Activated naive CD4-positive, alpha-beta T cell treated with anti-CD3 and anti-CD28 coated beads, Interleukin-2, amount 50 U/mL, for 16 hours (primary cell): ENCODE measurements at places on chromosomes 3 and 15.

DNA sequence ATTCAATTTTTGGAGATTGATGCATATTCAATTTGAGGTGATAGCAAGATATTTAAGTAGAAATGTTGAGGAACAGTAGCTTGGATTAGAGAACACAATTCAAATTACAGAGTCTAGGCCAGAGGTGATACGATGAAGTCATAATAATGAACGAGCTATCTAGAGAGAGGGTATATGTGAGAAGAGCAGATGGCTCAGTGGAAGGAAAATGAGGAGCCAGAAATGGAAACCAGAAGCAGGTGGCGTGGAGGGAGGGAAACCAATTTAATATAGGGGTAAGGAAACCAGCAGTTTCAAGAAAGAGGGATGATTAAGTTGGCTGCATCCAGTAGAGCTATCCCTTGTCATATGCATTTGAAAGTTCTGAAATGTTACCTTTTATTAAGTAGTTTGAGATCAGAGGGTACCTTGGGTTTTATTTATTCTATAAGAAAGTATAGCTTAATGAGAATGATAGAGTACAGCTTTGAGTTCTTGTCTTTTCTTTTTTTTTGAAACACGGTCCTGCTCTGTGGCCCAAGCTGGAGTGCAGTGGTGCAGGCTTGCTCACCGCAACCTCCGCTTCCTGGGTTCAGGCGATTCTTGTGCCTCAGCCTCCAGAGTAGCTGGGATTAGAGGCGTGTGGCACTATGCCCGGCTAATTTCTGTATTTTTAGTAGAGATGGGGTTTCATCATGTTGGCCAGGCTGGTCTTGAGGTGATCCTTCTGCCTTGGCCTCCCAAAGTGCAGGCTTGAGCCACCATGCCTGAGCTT is 22.1 kb downstream of the NCK1 start:
- no peak for DNase-seq

DNA sequence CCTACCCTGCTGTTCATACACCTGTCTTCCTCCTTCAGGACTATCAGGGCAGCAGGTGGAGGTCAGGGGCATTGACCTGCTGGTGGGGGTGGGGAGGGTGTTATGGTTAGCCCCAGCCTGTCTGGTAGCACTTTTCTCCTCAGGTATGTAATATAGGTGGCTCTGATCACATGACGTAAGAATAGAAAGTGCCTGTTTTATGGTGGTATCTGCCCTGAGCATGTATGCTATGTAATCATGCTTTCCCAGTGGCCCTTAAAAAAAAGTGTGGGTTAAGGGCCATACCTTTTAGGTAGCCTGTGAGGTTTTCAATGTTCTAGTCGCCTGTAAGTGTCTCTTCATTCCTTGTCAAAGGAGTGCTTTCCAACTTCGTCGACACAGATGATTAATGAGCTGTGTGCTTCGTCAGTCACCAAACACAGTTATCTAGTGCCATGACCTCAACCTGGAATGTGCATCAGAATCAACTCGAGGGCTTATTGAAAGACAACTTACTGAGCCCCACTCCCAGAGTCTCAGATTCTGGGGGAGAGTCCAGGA is 86.3 kb downstream of the KLHL25 start:
- no peak for DNase-seq

GRCh38 chr3:50196253-50196801 is 4.9 kb downstream of the GNAT1 start:
- no peak for DNase-seq

DNA sequence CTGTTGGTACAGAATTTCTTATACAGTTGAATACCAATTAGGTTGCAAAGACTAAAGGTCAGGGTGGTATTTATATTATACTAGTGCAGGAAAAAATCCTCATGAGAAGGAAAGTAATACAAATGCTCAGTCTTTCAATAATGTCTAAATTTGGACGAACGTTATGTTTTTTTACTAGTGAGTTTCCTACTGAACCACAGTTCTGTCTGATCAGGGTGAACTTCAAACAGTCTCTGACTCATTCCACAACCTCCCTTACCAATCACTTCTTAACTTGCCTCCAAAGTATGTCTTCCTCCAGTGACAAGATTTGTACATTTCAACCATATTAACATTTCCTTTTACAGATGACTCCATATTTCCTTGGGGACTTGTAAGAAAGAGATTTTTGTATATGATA is 3.4 kb downstream of the TMEM212 start:
- no peak for DNase-seq

DNA sequence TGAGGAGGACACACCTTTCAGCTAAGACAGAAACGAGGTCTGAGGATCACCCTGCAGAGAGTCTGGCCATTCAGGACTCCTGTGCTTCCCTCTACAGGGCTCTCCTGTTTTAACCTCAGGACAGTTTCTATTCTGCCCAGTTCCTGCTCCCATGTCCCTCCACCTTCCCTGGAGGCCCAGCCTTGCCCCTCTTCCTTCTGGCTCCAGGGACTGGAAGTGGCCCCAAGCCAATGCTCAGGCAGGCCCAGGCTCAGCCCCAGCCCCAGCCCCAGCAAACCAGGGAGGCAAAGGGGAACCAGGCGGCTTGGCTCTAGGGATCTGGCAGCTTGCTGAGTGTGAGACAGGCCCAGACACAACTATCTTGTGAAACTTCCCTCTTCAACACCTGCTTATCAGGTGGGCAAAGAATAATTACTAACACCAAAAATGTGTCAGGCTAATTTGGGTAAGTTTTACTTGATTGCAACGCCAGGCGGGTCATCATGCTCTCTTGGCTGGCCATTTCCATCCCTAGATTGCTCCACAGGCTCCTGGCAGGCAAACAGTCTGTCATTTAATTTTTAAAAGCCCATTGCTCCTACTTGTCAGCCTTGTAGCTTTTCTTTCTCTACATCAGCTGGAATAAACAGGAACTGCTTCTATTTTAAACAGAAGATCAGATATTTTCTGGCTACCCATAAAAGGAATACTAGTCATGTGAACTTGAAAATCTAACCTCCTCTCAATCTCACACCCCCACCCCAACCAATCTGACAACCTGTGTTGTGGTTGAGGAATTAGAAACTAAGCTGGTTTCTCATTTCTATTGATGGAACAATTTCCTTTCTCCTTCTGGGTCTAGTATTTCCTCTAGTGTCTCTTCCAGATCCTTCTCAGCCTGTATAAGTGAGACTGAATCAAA is 33.5 kb downstream of the UPK1B start:
- DNase-seq, result no peak

DNA sequence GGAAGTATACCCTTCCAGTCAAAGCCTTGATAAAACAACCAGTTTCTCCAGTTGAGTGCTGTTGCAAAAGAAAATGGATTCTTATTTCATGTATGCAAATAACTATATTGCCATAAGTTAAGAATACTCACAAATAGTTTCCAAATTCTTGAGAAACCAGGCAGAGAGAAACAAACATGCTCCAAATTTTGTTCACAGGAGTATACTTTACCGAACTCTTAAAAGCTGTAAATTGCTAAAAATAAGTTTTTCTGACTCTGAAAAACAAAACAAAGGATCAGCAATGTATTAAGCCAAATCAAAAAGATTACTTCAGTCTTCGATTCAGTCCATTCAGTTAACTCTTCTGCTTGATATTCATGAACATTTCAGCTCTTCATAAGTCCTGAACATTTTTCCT is 646.5 kb downstream of the MCTP2 start:
- DNase-seq, result no peak

DNA sequence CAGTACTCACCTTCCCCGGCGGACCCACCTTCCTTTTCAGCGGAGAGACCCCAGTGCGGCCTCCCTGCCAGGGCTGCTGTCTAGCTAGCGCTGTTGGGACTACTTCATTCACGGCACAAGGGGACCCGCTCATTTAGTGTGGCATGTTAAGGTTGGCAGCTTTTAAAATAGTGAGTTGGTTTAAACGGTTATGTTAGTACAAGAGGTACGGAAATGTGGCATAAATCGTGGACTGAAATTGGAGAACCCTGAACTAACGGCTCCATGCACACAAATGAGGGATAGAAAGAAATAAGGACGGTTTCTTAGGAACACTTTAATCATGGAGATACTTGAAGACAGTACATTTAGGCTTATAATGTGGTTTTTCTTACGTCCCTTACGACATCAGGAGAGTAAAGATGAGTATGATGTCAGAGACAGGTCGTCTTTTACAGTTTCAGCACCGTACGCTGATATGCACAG is 752 bp downstream of the CEP63 start:
- no peak for DNase-seq

DNA sequence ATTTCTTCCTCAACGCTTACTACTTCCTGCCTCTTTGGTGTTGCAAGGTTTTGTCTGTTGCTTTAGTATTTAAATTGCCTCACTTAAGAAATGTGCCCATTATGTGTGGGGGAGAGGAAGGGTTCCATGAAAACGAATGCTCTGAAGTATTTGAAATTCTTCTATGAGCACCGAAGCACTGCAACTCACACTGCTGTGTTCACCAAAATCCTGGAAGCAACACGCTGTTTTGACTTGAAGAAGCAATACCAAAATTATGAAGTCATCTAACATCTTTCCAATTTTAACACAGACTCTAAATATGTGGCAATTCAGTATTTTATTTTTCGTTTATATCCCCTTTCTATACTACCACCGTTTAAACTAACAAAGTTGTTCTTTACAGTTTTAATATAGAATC is 101.5 kb downstream of the RBMS3 start:
- DNase-seq, result no peak

GRCh38 chr15:77892335-77892734 is 185.2 kb downstream of the TBC1D2B start:
- DNase-seq, result no peak

GRCh38 chr3:64945171-64945729 is 257.4 kb upstream of the ADAMTS9 start:
- DNase-seq, result no peak

DNA sequence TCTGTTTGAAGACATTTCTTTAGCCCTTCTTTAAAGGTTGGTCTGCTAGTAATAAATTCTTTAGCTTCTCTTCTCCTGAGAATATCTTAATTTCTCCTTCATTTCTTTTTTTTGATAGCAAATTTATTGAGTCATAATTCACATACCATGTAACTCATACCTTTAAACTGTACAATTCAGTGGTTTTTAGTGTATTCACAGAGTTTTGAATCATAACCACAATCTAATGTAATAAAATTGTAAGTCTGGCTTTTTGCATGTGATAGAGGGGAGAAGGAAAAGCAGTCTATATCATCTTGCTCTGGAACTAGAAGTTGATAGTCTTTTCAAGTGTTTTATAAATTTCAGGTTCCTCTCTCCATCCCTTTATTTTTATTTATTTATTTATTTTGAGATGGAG is 81.3 kb downstream of the APBA2 start:
- DNase-seq, result no peak

DNA sequence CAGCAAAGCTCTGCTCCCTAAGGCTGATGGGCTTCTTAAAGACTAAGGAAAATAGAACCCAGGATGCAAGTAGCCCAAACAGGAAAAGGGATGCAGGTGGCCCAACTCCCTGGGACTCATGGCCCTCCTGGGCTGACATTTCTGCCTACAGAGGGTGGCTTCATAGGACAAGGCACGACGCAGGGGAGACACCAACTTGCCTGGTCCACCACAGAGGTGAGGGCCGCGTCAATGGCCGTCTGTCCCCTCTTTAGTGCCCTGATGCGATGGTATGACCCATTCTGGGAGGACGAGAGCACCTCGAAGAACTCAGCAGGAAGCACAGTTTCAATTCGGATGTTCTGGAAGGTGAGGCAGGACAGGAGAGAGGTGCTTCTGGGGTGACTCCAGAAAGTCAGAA is 44.0 kb downstream of the NUP210 start:
- no peak for DNase-seq

DNA sequence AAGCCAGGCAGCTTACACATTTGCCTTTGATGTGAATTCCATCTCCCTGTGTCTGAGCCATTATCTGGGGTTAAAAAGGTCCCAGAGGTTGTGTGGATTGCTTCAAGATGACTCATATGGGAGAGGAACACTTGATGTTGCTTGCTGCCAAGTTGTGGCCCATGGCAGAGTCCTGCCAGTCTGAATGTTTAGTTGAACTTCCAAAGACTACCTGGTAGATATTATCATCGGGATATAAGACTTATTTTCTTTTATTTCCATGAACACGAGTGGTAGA is 85.6 kb downstream of the TJP1 start:
- DNase-seq, result no peak

GRCh38 chr3:52742418-52743041 is 28.2 kb downstream of the NEK4 start:
- DNase-seq, result no peak

- DNase-seq, result no peak
These were observed 123.0 kb upstream of the EIF1B start for GRCh38 chr3:40186508-40186907.

GRCh38 chr3:157134620-157135191 is 25.2 kb downstream of the CCNL1 start:
- no peak for DNase-seq

GRCh38 chr15:60408463-60408981 is 10.7 kb upstream of the ANXA2 start:
- no peak for DNase-seq

DNA sequence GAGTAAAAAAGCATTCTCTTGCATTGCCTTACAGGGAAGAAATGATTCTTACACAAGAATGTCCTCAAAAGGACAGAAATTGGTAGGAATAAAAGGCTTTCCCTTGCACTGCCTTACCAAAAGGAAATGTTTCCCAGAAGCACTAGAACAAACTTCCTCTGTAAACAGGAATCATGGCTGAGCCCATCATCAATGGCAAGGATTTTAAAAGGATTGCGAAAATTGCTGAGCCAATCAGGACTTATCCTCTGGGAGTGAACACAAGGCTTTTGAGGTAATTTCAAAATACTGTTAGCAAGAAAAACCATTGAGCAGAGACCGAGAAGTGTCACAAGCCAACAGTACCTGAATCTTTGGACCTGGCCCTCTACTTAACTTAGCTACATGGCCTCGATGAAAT is 897.3 kb downstream of the ROBO1 start:
- DNase-seq, result no peak

DNA sequence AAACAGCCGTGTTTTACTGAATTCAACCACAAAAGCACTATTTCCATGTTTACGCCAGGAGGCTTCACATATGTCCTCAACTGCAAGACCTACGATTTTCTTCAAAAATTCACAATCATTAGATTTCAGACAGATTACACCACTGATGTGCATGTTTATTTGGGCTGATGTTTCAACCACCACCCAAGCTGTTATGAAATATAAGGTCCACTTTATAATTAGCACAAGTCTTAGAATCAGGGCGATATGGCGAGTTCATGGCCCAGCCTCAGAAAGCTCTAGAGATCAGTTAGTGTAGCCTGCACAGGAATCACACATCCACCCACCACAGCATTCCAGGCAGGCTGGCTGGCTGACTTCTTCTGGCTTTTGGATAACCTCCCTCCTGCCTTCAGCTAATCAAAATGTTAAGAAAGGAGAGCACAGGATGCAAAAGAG is 15.4 kb downstream of the SH3BP5 start:
- DNase-seq, result no peak

DNA sequence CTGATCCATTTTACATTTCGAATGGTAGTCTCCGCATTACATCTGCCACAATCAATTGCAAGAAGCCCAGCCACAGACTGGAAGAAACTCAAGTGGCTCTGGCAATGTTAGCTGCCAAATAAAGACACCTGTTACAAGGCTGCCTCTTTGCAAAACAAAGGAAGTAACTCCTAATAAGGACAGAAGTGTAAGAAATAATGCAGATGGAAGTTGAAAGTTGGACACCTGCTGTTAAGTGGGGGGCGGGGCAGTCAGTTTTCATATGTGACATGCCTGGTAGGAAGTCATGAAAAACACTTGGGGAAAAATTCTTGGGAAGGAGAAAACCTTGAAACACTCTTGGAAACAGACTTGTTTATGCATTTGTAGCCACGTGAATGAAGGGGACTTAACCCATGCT is 54.1 kb upstream of the ATP2C1 start:
- no peak for DNase-seq
